ENCODE measurements at places on chromosomes 12 and 14. TPM values are rescaled to one million over a fixed set of nuclear protein-coding genes. Genes with fewer than 3 reads are reported as not detected.

DNA sequence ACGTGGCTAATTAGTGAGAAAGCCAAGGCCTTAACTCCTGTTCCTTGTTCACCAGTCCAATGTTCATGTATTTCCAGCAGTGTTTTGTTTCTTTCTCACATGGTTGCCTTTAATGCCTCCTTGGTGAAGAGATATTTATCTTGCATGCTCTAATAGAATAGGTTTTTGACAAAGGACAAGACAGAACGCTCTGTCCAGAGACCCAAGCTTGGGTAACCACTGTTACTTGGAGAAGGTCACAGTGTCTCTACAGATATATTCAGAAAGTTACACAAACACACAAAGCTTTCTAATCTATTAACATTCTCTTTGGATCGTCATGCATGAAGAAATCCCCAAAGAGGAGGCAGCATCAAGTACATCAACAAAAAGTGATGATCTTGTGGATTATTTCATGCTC is 33.1 kb downstream of the RERG start:
- ATAC-seq, result no peak

KRT80 gene
- total RNA-seq, result 17.9 TPM

DNA sequence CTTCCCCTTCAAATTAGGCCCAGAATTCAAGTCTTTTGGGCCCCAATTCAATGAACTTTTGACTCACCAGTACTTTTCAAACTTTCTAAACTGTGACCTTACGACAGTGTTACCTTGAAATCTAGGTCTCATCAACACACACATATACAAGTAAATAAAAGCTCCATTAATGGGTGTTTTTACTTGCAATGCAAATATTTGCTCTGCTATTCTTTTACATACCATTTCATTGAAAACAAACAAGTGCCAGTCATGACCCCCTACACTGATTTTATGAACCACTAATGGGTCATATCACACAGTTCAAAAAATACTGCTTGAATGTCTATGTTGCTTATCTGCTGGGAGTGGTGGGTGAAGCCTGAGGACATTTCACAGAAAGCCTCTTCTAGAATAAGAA is 9.1 kb upstream of the NR1H4 start:
- ATAC-seq, result no peak

GRCh38 chr14:102608064-102608446 is 15.6 kb downstream of the RCOR1 start:
- ATAC-seq, result no peak

ACSM4 gene
- total RNA-seq, result not detected

DNA sequence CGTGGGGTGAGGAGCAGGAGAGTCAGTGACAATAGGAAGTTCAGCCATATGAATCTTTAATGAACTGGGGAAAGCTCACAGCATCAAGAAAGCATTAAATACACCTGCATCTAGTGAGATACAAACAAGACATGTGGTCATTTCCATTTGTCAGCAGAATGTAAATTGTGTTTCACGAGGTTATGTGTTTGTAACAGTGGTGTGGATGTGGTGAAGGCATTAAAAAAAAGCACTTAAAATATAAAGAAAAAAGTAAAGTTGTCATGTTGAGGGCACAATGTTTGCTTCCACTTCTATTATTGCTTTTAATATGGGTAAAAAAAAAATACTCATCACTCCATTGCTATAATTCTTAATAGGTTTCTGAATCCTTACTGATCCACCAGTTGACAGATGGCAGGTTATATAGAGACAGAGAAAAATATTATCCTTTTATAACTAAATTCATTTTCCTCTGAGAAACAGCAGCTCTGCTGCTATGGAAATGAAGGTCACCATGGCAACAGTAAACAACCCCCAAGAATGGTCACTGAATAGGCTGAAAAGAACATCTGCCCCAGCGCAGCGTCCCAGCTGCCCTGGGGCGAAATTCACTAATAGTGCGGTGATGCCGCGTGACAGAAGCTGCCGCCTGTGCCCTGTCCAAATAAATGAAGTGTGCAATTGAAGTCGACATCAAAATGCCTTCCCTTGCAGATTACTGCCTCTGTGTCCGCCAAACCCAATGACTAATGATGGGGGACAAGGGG is 226.1 kb downstream of the FOXN3 start:
- no peak for ATAC-seq

DNA sequence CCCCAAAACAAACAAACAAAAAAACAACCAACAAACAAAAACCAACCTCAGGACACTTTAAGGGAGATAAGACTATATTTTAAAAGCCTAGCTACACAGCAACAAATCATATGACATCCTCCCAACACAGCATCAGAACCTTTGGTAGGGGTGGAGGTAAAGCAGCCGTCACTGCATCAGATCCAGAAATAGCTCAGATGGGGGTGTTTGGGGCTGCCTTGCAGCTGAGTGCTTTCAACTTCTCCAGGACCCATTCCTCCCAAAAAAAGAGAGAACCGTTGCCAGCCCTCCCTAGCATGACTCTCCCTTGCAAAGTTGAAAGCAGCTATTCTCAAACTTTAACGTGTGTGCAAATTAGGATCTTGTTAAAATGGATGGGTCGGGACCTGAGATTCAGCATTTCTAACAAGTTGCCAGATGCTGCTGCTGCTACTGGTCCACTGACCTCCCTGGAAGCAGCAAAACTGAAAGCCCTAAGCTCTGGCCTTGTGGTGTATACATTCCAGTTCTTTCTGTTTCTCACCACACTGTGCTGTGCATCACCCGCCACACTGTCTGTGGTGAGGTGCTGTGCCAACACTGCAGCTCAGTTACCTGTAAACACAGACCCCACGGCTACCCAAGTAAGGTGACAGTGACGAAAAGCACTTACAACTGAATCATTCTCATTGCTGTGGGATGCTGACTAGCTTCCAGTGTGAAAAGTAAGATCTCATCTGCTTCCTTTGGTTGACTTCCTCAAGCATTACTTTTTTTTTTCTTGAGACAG is 54.0 kb downstream of the SLC38A1 start:
- ATAC-seq, result peak; percentile 37

SIX6 gene
- not detected for total RNA-seq

GZMH gene
- total RNA-seq, result not detected

GRCh38 chr14:81453166-81453766 is 53.1 kb upstream of the STON2 start:
- ATAC-seq, result peak; percentile 68

DNA sequence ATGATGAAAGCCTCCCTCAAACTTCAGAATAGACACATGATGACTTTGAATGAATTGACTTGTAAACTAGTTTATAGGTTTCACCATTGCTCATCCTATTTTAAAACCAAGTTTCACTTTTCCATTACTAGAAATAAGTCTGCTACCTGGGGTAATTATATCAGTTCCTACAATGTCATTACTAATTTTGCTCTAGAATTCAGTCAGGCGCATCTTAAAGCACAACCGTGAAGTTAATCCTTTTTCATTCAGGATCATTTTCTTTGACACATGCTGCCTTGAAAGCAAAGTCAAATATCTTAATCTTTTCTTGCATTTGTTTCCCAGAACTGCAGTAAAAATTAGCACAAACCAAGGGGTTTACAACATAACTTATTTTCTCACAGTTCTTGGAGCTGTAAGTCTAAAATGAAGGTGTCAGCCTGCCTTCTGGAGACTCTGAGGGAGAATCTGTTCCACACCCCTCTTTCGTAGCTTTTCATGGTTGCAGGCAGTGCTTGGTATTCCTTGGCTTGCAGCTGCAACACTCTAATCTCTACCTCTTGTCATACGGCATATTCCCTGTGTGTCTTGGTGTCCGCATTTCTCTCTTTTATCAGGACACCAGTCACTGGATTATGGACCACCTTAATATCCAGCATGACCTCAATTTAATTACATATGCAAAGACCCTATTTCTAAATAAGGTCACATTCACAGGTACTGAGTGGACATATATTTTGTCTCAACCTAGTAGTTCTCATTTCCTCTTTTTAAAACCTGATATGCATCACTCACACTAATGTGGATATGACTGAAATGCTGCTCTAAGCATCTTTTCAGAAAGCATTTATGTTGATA is 114.3 kb upstream of the PDZRN4 start:
- ATAC-seq, result no peak

DNA sequence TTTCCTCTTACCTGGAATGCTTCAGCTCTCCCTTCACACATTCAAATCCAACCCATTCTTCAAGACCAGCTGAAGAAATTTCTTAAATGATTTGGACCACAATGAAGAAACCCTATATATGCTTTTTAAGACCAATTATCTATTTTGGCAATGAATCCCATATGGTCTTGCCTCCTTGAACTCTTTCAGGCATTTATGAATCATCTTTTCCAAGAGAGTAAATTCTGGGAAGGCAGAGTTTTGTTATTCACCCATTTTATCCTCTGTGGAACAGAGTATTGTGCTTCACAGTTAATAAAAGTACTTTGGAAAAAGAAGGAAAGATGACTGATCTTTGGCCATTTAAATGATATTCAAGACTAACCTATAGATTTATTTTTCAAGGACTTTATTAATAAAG is 14.0 kb downstream of the GIT2 start:
- no peak for ATAC-seq

GRCh38 chr12:78938341-78939084 is 73.9 kb downstream of the SYT1 start:
- no peak for ATAC-seq

CYP27B1 gene
- 1.6 TPM for total RNA-seq

SLC48A1 gene
- 19.8 TPM for total RNA-seq

GRCh38 chr12:42473130-42473529 is 116.4 kb downstream of the PRICKLE1 start:
- peak; percentile 70 for ATAC-seq

- no peak for ATAC-seq
Observed at GRCh38 chr12:70648191-70648590, 11.0 kb upstream of the PTPRB start.

GPR137C gene
- 0.16 TPM for total RNA-seq

- no peak for ATAC-seq
Observed at GRCh38 chr12:81541121-81541520, 218.0 kb downstream of the PPFIA2 start.

CLEC4C gene
- total RNA-seq, result not detected

DNA sequence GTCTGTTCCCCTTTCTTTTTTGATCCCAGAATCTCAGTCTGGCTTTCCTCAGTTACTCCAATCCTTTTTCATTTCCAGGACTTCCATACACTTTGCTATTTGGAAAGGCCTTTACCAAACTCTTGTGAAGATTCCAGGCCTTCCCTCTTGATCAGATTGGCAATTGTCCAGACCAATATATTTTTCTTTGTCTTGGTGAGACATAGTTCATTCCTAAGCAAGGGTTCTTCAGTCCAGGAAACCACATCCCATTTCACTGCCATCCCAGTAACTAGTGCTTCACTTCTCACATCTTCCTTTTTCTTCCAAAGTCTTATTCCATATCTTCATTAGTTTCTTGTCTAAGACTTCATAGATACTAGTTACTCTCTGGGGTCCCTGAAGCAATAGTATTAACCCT is 2.1 kb upstream of the PTPRQ start:
- ATAC-seq, result no peak

All from esophagus mucosa (tissue), 1 donor.